Myometrial cell (primary cell): ENCODE measurements at places on chromosomes 6 and 20. TPM values are rescaled to one million over a fixed set of nuclear protein-coding genes. Genes with fewer than 3 reads are reported as not detected.

The GCNT2 gene
- not detected in 2 replicates for total RNA-seq

The LAMA2 gene
- 42.4 and 54.8 TPM in 2 replicates for total RNA-seq

The TINAG gene
- total RNA-seq = not detected in 2 replicates

The ZNF831 gene
- total RNA-seq = not detected in 2 replicates

The OPRL1 gene
- 3.2 and 3.5 TPM in 2 replicates for total RNA-seq

The CRIP3 gene
- total RNA-seq = not detected in 2 replicates

The PROKR2 gene
- total RNA-seq = not detected in 2 replicates

The FAXC gene
- total RNA-seq = 1.9 and 8.6 TPM in 2 replicates

The TSPO2 gene
- total RNA-seq = not detected in 2 replicates

The ELOVL4 gene
- total RNA-seq = 9.8 and 10.8 TPM in 2 replicates

The MATN4 gene
- not detected in 2 replicates for total RNA-seq

The VGLL2 gene
- not detected in 2 replicates for total RNA-seq

The CDH4 gene
- total RNA-seq = 10.6 and 13.8 TPM in 2 replicates

The POPDC3 gene
- 6.6 and 13.8 TPM in 2 replicates for total RNA-seq

The BPIFB2 gene
- total RNA-seq = not detected in 2 replicates

The ZC2HC1B gene
- total RNA-seq = not detected in 2 replicates

The HSPA1L gene
- total RNA-seq = 0.29 and 0.35 TPM in 2 replicates

The MYMX gene
- not detected in 2 replicates for total RNA-seq

The PDE10A gene
- under 0.01 and 0.53 TPM in 2 replicates for total RNA-seq

The GSTA2 gene
- not detected in 2 replicates for total RNA-seq

The PPP1R16B gene
- not detected in 2 replicates for total RNA-seq

The OPRM1 gene
- not detected in 2 replicates for total RNA-seq
